ENCODE measurements at places on chromosomes 12 and 14. TPM values are rescaled to one million over a fixed set of nuclear protein-coding genes. Genes with fewer than 3 reads are reported as not detected.

DNA sequence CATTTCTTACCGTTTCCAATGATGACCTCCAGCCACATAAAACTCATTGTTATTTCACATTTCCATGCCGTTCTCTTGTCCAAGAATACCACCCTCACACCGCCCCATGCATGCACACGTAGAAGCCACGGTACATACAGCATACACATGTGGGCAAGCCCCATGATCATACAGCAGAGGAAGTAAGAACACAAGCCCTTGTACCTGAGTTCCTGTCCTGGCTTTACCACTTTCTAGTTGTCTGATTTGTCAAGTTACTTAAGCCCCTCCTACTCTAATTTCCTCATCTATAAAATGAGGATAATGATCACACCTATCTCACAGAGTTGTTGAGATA is 59.9 kb downstream of the DUSP16 start:
- peak; percentile 38 for ATAC-seq

- no peak for ATAC-seq
Measured at GRCh38 chr14:61125867-61126572, 145.0 kb downstream of the SLC38A6 start.

DNA sequence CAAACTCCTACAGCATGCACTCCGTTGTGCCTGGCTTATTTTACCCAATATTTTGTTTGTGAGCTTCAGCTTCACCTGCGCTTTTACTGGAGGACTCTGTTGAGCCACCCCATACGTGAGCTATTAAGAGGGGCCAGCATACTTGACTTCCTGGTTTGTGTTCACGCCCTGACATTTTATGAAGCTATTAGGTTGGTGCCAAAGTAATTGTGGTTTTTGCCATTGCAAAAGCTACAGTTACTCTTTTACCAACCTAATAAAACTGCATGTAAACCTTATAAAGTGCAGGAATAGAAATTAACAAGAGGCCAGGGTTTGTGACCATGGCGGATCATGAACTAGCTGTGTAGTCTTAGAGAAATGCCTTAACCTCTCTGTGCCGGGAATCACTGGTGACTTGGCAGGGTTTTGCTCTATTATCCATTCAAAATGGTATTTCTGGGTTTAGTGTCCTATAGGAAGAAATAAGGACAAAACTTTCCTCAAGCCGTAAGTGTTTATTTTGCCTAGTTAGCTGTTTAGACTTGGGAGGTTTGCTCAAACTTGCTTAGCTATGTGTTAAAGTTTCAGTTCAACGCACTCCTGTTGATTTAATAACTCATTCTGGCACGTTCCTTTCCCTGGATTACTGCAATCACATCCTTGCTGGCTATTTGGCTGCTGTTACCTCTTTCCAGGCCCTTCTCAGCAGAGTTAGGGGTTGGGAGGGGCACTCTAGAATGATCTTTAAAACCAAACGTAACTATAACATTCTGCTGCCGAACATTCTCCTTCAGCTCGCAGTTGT is 1027.6 kb downstream of the BCL11B start:
- no peak for ATAC-seq

DNA sequence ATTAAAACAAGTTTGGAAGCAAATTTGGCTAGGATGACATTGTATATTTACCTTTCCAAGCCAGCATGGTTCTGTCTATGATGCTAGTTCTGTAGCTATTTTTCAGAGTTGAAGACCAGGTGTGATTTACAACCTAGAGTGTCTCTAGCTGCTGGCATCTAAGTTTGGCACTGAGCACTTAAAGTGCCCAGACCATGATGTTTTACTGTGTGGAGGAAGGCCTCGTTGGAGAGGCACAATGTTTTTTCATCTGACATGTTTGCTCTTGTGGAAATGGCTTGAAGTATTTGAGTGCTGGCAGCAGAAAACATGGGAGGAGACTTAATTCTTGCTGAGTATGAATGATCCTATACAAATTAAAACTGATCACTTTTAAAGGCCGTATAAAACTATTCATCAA is 13.0 kb upstream of the C12orf71 start:
- ATAC-seq, result no peak

GRCh38 chr12:19957308-19958125 is 410.8 kb upstream of the PDE3A start:
- no peak for ATAC-seq

- no peak for ATAC-seq
Measured at GRCh38 chr14:24207104-24207551, 1.6 kb downstream of the TSSK4 start.

GRCh38 chr14:28323951-28324741 is 442.4 kb upstream of the FOXG1 start:
- ATAC-seq, result no peak

- no peak for ATAC-seq
Measured at GRCh38 chr14:78519863-78520262, 349.7 kb downstream of the NRXN3 start.

GRCh38 chr12:108240027-108240785 is 98.9 kb downstream of the CMKLR1 start:
- no peak for ATAC-seq

- ATAC-seq, result no peak
Measured at GRCh38 chr14:72679141-72679535, 214.8 kb downstream of the DPF3 start.

- ATAC-seq, result no peak
Measured at GRCh38 chr14:63897721-63898163, 44.9 kb downstream of the SYNE2 start.

- no peak for ATAC-seq
Measured at GRCh38 chr12:117622087-117622486, 260.7 kb upstream of the NOS1 start.

DNA sequence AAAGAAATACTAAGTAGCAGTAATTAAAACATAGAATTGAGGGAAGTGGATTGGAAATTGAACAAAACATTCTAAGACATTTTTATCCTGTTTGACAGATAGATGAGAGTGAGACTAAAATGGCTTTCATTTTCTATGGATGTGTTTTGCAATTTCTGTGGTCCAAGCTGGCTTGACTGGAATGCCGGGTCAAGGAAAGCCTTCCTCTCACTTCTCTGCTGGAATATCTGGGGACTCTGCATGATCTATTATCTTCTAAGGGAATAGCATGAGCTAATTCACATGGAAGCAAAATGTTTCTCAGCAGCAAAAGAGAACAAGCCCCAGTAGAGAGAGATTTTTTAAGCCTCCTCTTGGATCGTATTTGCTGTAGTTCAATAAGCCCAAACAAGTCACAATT is 407.9 kb upstream of the ATXN7L3B start:
- no peak for ATAC-seq

DNA sequence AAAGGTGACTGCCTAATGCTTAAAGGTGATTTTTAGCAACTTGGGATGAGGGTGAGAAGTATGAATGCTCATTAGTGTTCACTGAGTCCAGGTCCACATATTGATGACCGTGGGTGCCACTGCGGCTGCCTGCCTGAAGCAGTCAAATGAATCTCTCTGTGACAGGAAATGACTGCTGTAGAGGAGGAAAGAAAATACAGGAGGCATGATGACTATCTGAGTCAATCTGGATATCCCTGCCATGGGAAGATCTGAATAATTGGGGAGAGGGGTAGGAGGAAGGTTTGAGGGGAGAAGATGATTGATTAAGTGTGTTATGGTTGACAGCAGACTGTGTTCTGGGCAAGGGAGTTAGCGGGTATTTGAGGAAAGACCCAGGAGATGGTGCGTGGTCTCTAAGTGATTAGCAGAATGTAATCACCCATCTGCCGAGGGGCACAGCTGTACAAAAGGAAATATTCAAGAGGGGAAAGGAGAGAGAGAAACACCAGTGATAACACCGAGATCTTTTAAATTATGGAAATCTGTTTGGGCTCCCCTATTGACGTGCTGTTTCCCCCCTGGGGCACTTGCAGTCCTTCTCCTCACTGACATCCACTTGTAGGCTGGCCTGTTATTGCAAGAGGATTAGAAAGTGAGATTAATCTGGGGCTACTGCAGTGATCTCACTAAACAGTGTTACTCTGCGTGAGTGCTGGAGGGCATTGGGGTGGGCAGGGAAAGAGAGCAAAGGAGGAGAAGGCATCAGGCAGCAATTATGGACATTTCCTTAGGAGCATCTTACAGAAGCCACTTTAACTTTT is 97.7 kb downstream of the AKAP6 start:
- no peak for ATAC-seq

DNA sequence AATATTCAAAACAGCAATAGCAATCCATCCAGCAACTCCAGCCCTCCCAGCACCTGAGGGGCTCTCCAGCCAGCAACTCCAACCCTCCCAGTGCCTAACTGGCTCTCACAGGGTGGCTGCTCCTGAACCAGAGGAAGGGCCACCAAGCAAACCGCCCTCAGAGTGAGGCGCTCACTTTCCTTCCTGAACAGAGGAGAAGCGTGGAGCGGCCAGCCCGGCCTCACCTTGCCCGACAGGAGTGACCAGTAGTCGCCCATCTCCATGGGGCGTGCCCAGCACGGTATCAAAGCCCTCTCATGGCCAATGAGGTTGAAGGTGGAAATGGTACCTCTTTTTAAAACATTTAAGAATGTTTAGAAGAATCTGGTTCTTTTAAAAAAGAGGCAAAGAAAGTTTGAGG is 27.4 kb downstream of the CDC42BPB start:
- ATAC-seq, result no peak

DNA sequence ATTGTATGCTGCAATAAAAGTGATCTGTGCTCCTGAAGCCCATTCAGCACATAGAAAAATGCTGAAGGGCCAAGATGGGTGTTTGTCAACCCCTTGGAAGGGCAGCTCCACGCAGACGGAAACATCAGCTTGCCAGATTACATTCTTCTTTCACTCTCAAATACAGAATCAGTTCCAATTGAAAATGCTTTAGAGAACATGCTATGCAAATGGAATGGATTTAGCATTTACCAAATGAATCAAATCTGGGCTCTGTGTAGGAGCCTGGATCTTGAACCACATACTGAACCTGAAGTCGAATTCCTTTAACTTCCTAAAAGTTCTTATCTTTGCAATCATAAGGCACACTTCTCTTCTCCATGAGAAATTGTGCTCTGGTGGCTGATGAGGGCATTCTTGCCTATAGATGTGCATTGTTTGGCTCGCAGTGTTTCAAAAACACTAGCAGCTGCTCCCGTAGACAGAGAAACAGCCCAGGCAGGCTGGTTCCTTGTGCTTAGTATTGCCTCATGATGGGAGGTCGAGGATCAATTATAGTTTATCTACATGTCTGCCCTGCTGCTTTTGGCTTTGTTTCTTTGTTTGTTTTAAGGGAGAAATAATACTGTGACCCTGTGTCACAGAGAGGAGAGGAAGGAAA is 489.8 kb upstream of the FLRT2 start:
- no peak for ATAC-seq

GRCh38 chr14:64628940-64629408 is 75.2 kb upstream of the PLEKHG3 start:
- no peak for ATAC-seq

GRCh38 chr12:82593143-82593542 is 93.6 kb upstream of the TMTC2 start:
- peak; percentile 48 for ATAC-seq

DNA sequence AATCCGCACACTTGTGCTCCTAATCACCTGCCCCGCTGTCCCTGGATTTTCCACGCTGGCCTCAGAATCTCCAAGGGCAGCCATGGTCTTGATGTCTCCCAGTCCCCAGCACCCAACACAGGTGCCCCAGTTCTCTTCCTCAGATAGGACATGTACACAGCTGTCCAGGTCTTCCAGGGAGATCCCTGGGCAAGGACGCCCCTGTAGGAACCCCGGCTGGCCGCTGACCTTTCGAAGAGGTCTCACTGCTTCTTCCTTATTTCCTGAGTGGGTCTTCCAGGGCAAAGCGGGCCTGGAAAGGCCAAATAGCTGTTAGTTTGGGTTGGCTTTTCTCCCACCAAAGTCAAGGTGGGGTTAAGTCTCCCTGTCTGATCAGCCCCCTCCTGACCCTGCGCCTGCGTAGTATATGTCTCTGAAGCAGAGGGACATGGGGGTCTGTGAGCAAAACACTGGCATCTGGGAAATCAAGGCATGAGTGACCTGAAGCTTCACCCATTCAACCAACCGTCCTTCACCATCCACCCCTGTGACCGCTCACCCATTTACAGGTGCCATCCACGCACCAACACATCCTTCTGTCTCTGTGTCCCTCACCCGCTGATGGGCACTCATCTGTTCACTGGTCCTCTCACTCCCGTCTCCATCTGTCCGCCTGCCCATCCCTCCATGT is 4.6 kb downstream of the BEGAIN start:
- ATAC-seq, result no peak

GRCh38 chr12:49230805-49231194 is 34.1 kb upstream of the TUBA1C start:
- ATAC-seq, result no peak

GRCh38 chr12:132517740-132518100 is 27.8 kb downstream of the FBRSL1 start:
- ATAC-seq, result no peak

- no peak for ATAC-seq
Measured at GRCh38 chr12:124517260-124518050, 50.0 kb downstream of the NCOR2 start.

- ATAC-seq, result no peak
Measured at GRCh38 chr14:79861111-79861510, 350.2 kb downstream of the DIO2 start.

DNA sequence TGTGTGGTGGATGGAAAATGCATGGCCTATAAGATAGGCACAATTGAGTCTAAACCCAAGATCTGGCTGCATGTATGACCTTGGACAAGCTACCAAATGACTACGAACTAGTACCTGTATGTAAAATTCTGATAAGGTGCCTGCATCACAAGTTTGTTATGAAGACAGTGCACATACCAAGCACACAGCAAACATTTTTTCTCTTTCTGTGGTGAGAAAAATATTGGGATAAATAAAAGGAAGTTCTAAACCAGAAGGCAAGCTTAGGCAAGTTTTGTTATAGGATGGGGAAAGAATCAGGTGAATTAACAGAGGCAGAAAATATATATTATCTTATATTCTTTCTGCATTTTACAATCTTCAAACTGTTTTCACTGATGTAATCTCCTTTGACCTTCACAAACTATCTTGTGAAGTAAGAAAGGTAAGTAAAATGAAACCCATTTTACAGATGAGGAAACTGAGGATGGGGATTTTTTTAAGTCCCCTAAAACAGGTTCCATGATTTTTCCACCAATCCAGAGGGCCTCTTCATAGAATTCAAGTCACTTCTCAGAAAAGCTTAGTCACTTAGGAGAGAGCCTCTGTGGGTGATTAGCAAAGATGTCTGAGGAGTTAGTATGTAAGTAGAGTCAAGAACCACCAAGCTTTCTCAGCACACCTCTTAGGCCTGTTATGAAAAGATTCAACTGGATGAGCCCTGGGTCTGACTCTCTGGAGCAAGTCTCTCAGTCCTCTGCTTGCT is 132.0 kb upstream of the RAP1B start:
- no peak for ATAC-seq

The SP1 gene
- total RNA-seq, result 91.5 TPM

The FOXA1 gene
- total RNA-seq, result 0.21 TPM

The CALCOCO1 gene
- total RNA-seq, result 118 TPM

The TSPAN8 gene
- not detected for total RNA-seq

The MIP gene
- total RNA-seq, result not detected

The LRRC10 gene
- not detected for total RNA-seq

The SMCO2 gene
- total RNA-seq, result not detected

The GAS2L3 gene
- total RNA-seq, result 3.3 TPM

The RNASE4 gene
- total RNA-seq, result 1.0 TPM

The SYCP3 gene
- 0.42 TPM for total RNA-seq

The WSCD2 gene
- not detected for total RNA-seq

The VRTN gene
- total RNA-seq, result not detected

The TCL1B gene
- total RNA-seq, result not detected

The NTS gene
- total RNA-seq, result not detected
